Hematopoietic multipotent progenitor cell treated with erythropoietin and hydrocortisone succinate and interleukin-3 and kit ligand, for 8 days (in vitro differentiated cells): ENCODE measurements at places on chromosomes 11 and 22.
A peak's percentile ranks its signal among the peaks of the same experiment; 100 is the strongest.

GRCh38 chr11:134665188-134665535 is 253.1 kb upstream of the B3GAT1 start:
- DNase-seq = no peak

- no peak for DNase-seq
These were observed 66.5 kb upstream of the PITPNB start for GRCh38 chr22:27985323-27986275.

- no peak for DNase-seq
These were observed 27.5 kb downstream of the TPCN2 start for GRCh38 chr11:69076129-69076791.

DNA sequence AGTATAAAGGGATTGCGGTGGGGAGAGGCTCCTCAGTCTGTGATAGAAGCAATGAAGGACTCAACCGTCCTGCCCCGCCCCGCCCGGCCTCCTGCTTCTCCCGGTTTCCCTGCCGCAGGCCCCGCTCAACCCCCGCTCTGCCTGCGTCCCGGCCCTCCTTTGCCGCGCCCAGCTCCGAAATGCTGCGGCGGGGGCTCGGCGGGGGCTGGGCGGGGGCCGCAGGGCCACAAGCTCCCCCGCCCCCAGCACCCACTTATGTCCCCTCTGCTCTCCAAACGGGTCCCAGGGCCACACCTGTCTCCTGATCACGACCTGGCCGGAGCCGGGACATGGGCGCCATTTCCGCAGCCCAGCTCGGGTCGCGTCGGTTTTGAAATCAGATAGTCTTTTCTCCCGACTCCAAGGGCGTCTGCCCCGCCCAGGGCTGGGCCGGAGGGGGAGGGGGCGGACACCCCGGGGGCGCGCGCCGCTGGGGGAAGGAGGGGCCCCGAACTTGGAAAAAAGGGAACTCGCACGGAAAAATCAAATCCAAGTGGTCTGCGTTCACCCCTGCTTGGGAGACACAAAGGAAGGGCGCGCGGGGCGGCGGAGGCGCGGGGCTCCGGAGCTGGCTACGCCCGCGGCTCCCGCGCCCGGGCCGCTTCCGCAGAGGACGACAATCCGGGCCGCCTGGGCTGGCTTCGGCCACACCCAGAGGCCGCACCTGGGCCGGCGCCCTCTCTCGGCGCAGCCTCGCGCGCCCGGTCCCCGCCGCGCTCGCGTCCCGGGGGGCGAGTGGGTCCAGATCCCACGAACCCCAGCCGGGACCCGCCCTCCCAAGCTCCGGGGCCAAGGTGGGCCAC is 70.6 kb upstream of the EP300 start:
- peak; percentile 46 for DNase-seq
